Activated CD4-positive, alpha-beta T cell treated with anti-CD3 and anti-CD28 coated beads, Interleukin-2, amount 50 U/mL, for 1 hour (primary cell): ENCODE measurements at places on chromosomes 3 and 15.

GRCh38 chr15:50808728-50809127, 43.2 kb upstream of the SPPL2A start:
- DNase-seq, result no peak

DNA sequence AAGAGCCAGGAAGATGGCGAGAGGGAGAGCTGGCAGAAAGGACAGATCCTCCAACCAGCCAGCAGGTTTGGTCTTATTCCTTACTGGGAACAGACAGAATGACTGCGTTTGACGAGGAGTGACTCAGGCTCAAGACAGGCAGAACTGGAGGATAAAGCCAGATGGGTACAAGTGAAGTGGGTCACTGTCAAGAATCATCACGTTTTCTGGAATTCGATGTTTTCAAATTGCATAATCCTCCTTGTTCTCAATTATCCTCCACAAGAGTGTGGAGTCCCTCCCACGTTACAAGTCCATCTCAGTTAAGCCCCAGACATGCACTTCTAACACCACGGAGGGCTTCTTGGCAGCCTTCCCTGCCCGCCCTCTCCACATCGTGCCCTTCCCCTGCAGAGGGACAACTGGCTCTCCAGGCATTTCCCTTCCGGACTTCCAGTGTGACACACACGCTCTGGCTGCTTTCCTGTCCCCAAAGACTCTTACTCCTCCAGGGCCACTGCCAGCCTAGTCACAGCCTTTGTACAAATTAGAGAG, 183.1 kb downstream of the CHST2 start:
- no peak for DNase-seq

- DNase-seq, result no peak
Observed at GRCh38 chr15:83844742-83845141, 190.8 kb downstream of the ADAMTSL3 start.

GRCh38 chr3:87201727-87202126, 25.4 kb upstream of the CHMP2B start:
- no peak for DNase-seq

DNA sequence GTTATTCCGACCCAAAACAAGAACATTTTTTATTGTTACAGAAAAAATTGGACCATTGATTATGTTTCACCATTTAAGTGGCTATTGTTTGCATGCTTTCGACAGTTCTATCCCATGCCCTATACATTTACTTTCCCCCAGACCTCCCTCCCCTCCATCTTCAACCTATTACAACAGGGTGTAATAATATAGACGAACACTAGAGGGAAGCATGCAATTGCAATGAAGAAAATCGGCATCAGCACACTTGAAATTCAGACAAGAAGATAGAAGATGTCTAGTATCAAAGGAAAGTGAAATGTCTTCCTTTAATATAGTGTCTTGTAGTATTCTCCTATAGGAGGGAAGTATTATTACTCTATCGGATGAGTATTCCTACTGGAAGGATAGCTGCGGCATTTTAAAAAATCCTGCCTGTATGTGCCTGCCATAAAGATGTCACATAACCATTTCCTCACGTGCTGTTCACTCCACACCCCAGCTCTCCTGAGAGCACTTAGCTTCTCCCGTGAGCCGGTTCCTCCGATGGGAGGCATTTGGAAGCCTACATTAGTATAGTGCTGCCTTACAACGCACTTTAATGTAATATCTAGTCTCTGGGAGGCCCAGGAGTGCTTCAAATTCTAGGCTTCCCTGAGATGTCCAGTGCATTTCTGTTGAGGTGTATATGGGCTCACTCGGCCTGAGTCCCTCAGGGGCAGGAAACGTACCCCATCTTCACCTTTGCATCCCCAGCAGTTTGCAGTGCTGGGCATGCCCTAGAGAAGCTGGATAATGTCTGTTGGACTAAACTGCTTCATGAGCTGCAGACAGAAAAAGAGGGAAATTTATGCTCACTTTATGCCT, 17.8 kb upstream of the ERICH6 start:
- DNase-seq, result no peak

DNA sequence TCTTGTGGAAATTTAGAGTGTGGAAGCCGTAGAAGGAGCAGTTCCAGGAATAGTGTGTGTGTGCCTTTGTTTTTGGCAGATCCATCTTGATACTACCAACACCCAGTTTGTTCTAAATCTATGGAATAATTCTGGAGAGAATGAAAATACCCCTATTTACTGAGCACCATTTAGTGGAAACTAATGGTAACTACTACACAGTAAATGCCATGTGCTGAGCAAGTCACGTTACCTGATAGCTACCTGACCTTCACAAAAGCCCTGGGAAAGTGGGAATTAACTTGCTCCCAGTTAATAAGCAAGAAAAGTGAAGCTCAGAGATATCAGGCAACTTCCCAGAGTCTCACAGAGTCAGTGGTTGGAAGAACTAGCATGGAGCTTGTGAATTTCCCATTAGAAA, 137.7 kb downstream of the ARPP21 start:
- no peak for DNase-seq

GRCh38 chr15:51443282-51443914, 101.9 kb downstream of the GLDN start:
- no peak for DNase-seq

GRCh38 chr3:15496341-15496664, 25.2 kb downstream of the COLQ start:
- no peak for DNase-seq

DNA sequence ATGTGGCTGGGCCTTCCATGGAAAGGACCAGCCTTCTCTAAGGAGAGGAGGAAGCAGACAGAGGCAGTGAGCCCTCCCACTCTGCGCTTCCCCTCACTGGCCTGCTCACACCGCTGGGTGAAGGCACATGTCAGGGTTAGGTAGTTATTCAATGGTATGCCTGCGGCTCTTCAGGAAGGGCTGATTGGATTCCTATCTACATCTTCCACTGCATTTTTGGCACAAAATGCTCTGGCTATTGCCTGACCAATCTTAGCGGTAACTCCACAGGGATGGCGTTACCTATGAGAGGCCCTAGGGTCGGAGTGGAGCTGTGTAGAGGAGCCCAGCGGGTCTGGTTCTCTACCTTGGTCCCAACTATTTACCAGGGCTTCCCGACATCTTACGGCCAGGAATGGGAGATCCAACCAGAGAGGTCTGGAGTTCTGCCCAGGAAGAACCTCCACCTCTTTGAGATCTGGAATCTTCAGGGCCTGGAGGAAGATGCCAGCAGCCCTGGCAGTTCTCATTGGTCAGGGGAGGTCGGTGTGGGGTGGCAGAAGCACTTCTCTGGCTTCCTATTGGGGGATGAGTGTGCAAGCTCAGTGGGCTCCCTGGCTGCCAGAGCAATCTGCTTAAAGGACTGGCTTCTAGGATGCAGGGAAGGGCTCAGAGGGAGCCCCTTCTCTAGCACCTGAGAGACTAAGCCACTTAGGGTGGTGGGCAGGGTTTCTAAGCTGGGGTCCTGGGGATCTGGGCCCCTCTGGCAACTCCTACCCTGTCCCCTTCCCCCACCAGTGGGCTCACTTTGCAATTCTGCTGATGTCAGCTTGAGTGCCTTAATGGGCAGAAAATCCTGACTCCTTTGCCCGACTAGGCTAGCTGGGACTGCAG, 24.3 kb downstream of the SNX33 start:
- no peak for DNase-seq

GRCh38 chr15:41933326-41933725, 39.0 kb downstream of the EHD4 start:
- DNase-seq, result no peak

DNA sequence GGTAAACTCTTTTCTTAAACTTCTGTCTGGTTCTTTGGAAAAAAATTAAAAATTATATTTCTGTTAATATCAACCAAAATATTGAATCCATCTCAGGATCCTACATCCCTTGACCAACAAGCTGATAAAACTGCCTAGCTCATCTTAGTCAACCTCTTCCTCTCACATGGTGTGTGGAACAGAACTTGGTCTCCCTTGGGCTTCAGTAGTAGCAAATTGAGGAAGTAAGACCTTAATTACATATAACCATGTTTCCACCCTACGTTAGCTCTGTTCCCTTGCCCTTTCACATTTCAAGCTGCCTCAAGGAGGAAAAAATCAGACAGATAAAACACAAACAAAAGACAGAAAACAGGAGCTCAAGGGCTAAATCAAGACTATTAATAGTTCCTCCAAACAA, 116.4 kb downstream of the GREM1 start:
- no peak for DNase-seq

- DNase-seq, result peak; percentile 27
Observed at GRCh38 chr15:28886431-28887338, 911 bp downstream of the APBA2 start.

GRCh38 chr3:152299249-152299976, 30.7 kb downstream of the MBNL1 start:
- peak; percentile 51 for DNase-seq

- no peak for DNase-seq
Observed at GRCh38 chr3:150372320-150372719, 35.8 kb upstream of the TSC22D2 start.

DNA sequence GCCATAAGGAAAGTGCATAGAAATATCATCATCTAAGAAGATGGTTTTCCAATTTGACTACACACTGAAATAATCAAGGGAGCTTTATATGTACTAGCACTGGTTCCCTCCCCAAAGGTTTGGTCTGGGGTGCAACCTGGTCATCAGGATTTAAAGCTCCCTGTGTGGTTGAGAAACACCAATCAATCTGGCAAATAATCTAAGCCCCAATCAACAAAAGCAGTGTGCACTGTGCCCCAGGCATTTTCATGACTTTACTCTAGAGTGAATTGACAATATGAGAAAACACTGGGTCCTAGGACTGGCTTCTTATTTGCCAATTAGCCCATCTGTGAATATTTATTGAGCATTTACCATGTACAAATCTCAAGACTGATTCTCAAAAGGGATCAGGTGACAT, 255.1 kb downstream of the MEIS2 start:
- no peak for DNase-seq

GRCh38 chr15:95626501-95627361, 703.8 kb upstream of the NR2F2 start:
- DNase-seq, result no peak

DNA sequence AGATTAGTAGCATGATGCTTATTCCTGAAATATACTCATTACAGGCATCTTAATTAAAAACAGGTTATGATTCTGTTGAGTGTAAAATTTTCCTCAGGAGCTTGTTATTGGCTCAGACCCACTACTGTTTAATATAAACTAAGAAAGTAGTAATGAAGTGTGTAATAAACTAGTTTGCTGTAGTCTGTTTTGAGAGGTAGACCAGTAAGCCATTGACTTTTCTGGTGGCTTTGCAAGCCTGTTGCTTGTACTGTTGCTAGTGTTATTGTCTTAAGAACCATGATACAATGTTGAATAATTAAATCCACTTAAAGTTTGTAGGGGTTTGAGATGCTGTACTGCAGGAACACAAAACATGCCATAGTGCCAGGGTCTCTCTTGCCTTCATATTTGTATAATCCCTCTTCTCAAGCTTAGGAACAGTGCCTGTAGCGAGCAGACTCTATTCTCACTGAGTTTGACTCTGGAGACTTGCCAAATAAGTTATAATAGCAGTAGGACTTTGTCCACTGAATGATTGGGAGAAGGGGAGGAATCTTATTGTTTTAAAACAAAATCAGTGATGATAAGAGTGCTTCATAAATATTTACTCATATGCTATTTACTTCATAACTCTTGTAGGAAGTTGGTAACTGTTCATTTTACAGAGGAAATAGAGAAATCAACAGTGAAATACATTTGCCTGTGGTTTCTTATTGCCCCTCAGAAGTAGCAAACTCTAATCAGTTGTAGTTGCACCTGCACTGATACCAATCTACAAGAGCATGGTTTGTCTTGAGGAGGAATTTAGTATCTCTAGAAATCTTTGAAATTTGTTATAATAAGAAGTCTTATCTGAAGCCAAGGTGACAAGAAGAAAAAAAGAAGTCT, 13.4 kb downstream of the TCF12 start:
- no peak for DNase-seq
